NCI-H748 treated with DMSO at 0.1 percent for 48 hours (cell line): ENCODE measurements at places on chromosomes 7 and 10.

DNA sequence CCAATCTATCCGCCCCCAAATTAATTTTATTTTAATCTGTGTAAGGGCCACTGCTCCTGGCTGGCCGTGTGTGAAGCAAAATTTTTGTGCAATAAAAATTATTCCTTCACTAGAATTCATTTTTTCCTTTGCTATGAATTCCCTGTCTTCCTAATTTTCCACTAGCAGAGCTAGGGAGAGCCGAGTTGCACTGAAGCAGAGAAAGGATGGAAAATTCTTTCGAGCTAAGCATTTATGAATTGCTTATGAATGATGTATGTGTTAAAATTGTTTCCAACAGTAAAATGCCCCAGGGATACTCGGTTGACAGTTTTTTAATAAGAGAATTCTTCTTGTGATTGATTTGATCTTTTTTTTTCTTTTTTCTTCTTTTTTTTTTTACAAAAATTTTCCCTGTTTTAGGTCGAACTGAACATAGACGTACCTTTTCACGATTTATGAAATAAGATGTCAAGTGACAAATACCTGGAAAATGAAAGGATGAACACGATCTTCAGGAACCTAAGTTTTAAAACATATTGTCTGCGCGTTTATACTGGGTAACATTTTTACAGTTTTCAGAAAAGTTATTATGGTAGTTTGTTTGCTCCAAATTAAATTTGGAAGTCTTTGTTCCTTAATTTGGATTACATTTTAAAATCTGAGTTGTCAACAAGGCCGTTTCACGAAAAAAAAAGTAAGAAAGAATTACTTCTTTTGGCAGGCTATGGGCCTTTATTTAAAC lies 288.8 kb upstream of the NFE2L3 start:
- DNase-seq, result peak; percentile 55

- DNase-seq, result peak; percentile 6
These were observed 769 bp upstream of the ELFN1 start for GRCh38 chr7:1669064-1669951.

GRCh38 chr7:16818732-16819131 lies 13.9 kb upstream of the AGR2 start:
- no peak for DNase-seq

GRCh38 chr7:120274482-120274881 lies 1.5 kb downstream of the KCND2 start:
- no peak for DNase-seq

DNA sequence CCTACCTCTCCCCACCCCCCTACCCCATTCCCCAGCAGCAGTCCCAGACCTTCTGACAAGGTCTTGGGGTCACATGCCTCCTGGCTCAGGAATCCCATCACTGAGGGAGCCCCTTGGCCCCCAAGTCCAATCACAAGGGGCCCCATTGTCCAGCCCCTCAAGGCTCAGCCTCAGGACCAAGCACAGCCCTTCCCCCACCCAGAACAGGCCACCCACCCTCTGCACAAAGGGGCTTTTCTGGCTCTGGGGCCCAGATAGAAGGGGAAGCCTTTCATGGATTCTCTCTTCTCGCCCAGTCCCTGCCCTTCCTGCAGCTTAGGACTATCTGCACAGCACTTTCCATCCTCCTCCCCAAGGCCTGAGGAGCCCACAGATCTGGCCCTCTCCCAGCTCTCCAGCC lies 4.8 kb downstream of the FBXL15 start:
- DNase-seq, result no peak

- DNase-seq, result no peak
These were observed 164.8 kb downstream of the C7orf25 start for GRCh38 chr7:42747044-42747443.

DNA sequence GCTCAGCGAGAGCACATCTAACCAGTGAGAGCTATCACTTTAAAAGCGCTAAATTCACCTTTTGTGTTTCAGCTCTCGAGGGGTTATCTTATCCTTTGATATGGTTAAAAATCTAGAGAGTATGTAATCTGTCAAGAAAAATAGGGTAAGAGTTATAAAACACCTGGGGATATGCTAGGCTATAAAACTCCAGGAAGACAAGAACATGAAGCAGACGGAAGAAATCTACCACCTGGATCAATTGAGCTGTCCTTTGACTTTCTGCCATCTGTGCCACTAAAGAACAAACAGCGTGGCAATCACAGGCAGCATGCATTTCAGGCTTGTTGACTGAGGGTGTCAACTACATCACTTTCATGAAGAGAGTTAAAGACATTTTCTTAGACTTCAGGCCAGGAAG lies 83.1 kb downstream of the ZNF248 start:
- no peak for DNase-seq

DNA sequence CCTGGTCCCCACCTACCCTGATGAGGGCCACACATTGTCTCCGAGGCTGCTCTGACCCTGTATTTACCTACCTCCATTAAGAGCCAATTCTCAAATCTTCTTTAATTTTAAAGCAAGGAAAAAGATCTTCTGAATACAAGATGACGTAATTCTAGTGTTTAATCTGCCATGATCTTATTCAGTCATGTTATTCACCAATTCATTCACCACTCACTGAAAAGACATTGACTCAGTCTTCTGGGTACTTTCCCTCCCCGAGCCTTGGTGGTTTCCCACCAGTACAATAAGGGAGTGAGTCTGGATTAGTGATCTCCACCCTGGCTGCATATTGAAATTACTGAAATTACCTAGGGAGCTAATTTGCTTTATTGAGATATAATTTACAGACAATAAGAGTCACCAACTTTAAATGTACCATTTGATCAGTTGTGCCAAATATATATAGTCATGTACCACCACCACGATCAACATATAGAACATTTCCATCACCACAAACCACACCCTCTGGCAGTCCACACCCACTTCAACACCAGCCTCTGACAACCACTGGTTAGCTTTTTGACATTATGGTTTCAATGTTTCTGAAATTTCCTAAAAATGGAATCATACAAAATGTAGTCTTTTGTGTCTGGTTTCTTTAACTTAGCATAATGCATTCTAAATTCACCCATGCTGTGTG lies 117.5 kb upstream of the UNC5B start:
- no peak for DNase-seq
